Right ventricle myocardium superior (tissue), 1 donor: ENCODE measurements at places on chromosomes 3 and 15.

GRCh38 chr3:126197343-126197742, 17.0 kb upstream of the ALDH1L1 start:
- no peak for DNase-seq

- DNase-seq: no peak
These were observed 31.4 kb downstream of the NPTN start for GRCh38 chr15:73601451-73602445.

GRCh38 chr3:150421799-150422548, 13.9 kb downstream of the TSC22D2 start:
- DNase-seq: no peak

- DNase-seq: no peak
These were observed 387.4 kb upstream of the C2CD4B start for GRCh38 chr15:62552444-62552843.
